CD4-positive, alpha-beta T cell treated with Interleukin-21 for 1 hour (primary cell): ENCODE measurements at places on chromosomes 1 and 21.
A peak's percentile ranks its signal among the peaks of the same experiment; 100 is the strongest.

- peak; percentile 69 for DNase-seq
Observed at GRCh38 chr1:8848663-8849386, 29.7 kb downstream of the ENO1 start.

GRCh38 chr1:53288002-53288789 is 39.7 kb downstream of the LRP8 start:
- no peak for DNase-seq

DNA sequence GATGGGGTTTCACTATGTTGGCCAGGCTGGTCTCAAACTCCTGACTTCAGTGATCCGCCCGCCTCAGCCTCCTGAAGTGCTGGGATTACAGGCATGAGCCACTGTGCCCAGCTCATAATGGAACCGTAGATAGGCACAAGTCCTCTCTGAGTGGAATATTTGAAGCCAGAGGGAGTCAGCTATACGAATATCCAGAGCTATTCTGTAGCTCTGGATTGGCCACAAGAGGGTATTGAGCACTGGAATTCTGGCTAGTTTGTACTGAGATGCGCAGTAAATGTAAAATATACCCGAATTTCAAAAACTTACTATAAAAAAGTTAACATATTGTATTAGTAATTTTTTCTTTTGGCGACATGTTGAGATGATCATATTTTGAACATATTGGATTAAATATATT is 851 bp upstream of the VPS13D start:
- DNase-seq, result no peak

DNA sequence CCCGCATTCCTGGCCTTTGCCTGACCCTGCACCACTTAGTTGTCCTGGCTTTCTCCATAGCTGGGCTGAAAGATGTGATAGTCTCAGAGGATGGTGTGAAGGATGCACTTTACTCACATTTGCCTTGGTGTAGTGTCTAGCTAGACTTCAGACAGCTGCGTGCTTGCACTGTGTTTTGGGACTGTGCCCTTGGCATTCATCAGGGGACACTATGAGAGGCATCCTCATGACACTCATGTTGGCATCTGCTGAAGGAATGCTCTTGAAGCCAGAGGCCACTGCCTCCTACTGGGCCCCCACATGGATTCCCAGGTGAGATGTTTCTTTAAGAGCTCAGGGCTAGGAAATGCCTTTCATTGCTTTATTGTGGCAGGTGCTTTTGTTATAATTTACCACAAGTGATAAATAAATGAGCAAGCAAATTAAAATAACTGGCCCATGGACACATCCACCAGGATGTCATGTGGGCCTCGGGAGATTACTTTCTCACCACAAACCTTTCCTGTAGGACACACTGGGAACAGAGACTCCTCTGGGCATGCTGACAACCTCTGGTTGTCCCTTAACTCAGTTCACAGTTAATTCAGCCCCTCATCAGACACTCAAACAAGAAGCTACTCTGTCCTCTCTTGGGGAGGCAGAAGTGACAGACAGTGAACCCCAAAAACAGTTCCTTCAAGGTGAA is 99.4 kb upstream of the SPATA6 start:
- DNase-seq, result no peak

GRCh38 chr1:167644551-167644950 is 14.5 kb downstream of the RCSD1 start:
- no peak for DNase-seq

GRCh38 chr1:215132156-215132555 is 49.6 kb downstream of the KCNK2 start:
- DNase-seq, result no peak

DNA sequence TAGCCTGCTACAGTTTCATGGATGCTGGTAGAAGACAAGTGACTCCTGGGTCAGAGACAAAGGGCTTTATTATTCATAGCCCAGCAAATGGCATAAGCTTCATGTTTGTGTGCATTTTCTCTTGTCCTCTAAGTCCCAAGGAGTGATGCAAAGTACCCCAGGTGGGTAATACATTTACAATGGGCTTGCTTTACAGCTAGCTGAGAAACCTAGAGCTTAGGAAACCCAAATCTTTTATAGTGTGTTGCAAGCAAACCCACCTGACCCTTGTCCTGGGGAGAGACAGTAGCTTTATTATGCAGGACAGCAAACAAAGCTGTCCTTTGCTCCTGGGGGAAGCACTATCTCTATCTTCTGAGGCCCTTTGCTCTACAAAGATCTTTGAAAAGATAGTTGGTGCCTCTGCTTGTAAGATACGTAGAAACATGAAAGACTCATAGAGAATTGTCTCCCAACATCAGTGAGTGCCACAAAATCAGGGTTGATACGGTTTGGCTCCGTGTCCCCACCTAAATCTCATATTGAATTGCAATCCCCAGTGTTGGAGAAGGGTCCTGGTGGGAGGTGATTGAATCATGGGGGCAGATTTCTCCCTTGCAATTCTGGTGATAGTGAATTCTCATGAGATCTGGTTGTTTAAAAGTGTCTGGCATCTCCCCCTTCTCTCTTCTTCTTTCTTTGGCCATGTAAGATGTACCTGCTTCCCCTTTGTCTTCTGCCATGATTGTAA is 315.8 kb upstream of the USP24 start:
- DNase-seq, result no peak

DNA sequence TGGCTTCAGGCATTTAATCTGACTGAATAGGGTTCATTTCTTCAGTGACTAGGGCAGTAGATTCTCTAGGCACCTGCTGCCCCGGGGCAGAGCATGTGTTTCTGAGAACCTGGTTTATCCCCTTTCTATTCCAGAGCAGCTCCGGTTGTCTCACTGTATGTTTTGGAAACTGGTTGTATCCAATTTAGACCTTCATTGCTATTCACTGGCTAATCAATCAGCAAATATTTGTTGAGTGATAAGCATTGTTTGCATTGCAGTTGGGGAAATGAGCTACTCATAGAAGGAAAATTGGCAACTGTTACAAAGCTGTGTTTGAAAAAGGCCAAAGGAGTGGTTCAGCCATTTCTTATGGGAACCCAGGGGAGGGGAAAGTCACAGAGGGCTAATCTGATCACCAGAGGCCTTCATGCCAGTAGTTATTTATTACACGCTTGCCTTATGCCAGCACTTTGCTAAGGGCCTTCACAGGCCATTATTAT is 2.9 kb downstream of the QSOX1 start:
- no peak for DNase-seq

- DNase-seq, result no peak
Observed at GRCh38 chr1:151542710-151543129, 2.6 kb downstream of the TUFT1 start.

DNA sequence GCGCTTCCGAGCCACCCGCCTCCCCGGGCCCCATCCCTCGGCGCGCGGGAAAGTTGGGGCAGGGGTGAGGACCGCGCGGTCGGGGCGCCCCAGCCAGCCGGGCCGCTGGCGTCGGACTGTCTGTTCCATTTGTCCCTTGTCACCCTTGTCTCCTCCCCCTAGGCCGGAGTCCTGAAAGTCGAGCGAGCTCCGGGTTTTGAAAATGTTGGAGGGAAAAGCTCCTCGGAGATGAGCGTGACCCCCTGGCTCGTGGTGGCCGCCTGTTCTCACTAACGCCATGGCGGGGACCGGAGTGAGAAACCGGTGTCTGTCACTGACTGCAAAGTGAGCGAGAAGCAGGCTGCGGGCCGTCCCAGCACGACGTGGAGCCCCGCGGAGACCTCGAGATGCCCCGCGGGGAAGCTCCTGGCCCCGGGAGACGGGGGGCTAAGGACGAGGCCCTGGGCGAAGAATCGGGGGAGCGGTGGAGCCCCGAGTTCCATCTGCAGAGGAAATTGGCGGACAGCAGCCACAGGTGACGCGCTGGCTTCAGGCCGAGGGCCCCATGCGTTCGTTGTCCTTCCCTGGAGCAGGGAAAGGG is 491 bp downstream of the PER3 start:
- no peak for DNase-seq

- DNase-seq, result no peak
Observed at GRCh38 chr21:33898586-33898985, 17.0 kb downstream of the ATP5PO start.

GRCh38 chr1:65613884-65614283 is 178.8 kb upstream of the PDE4B start:
- DNase-seq, result no peak

GRCh38 chr21:33026878-33027400 is 1.2 kb downstream of the OLIG2 start:
- DNase-seq, result no peak

- DNase-seq, result peak; percentile 6
Observed at GRCh38 chr1:109427171-109427467, 871 bp upstream of the PSMA5 start.

DNA sequence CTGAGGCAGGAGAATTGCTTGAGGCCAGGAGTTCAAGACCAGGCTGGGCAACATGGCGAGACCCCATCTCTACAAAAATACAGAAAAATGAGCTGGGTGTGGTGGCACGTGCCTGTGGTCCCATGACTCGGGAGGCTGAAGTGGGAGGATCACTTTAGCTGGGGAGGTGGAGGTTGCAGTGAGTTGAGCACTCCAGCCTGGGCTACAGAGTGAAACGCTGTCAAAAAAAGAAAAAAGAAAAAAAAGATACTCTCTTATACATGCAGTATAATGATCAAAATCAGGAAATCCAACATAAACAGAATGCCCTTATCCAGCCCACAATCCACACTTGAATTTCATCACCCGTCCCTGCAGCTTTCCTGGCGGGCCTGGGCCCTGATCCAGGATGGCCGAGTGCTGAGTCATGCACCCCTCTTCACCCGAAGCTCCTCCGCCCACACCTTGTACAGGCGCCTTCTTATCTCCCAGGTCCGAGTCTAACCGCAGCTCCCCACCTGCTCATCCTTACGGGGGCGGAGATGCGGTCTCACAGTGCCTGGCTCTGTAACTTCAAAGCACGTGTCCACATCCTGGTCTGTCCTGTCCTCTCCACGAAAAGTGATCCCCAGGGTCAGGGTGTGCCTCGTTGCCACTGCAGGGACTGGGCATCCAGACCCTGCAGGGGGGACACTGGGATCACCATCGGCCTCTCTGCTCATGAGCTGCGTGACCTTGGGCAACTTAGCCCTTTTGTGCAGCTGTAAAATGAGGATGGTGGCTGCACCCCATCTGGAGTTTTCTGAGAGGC is 120.2 kb upstream of the SLC45A1 start:
- no peak for DNase-seq

- DNase-seq, result peak; percentile 3
Observed at GRCh38 chr1:50271968-50272578, 151.2 kb downstream of the DMRTA2 start.

DNA sequence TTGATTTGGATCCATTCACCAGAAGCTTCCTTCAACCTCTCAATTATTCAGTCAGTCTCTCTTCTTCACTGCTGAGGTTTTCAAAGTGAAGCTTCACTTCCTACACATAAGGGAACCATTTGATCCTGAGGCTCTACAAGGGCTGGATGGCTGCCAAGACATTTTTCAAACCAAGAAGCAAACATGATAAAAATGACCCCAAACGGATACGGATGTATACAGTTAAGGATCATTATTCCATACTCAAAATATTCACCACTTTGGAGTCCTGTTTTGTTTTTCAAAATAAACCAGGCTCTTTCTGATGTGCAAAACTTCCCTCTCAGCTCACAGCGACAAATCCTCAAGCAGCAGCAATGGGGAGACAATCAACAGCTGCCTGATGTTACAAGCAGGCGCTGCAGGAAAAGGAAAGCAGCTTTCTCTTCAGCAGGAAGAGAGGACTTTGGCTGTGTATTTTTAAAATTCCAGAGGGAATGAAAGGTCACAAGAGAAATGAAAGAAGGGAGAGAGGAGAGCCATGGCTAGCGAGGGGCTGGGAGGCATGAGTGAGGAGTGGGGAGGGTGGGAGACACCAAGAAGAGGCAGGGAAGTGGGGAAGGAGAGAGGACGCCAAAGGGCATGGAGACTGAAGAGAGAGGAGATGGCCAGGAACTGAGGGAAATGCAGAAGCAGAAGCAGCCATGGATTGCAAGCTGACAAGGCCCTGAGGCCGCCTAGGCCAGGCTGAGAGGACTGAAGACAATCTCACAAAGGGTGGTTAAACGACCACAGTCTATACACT is 145.4 kb downstream of the SLC45A1 start:
- DNase-seq, result peak; percentile 12

- no peak for DNase-seq
Observed at GRCh38 chr1:153586347-153586746, 20.7 kb upstream of the S100A2 start.

DNA sequence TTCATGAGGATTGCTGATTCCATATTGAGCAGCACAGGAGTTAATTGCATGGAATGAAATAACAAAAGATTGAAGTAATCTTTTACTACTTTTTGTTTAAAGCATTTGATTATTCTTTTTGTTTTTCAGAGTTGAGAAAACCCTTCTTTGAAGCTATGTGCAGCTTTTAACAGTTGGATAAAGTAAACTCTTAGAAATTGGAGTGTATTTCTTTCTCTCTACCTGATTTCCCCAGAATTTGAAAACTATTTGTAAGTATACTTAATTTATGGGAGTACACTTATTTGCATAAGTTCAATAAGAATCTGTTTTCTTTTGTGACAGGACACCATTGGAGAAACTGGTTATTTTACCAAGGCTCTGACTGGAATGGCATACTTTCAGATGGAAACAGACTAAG is 133.6 kb downstream of the TRIM33 start:
- no peak for DNase-seq

- DNase-seq, result no peak
Observed at GRCh38 chr1:56626546-56626945, 18.6 kb upstream of the PRKAA2 start.

DNA sequence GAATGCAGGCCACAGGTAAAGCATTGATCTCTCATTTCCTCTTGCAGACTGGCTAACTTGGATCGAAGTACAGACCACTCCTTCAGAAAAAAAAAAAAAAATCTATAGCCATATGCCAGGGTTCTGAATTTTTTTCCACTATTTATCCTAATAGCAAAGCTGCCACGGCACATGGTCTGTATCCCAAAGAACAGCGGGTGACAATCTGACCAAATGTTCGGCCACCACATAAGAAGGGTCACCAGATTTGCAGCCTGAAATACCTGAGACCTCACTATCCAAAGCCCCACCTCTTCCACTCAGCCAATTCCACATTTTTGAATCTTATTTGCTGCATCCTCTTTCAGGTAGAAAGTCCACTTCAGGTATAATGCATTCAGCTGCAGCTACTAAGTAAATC is 55.6 kb upstream of the RGS7 start:
- DNase-seq, result no peak

GRCh38 chr1:224784265-224785039 is 145.0 kb upstream of the DNAH14 start:
- no peak for DNase-seq

DNA sequence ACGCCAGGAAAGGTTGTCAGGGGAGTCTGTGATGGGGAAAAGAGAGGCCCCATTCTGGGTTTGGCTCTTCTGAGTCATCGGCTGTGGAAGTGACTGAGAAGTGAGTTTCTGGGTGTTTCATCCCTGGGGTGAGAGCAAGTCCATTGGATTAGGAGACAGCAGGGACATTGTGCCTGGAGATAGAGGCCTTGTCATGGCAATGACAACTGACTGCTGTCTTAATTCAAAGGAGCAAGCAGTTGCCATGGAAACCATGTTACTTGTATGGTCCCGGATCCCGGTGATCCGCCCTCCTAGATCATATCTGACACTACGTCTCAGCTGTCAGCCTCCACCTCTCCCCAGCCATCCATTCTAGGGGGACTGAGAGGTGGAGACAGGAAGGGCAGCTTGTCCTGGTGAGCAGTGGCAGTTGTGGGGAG is 34.4 kb downstream of the KIAA0040 start:
- no peak for DNase-seq
